ENCODE measurements at places on chromosomes 11 and 22.

DNA sequence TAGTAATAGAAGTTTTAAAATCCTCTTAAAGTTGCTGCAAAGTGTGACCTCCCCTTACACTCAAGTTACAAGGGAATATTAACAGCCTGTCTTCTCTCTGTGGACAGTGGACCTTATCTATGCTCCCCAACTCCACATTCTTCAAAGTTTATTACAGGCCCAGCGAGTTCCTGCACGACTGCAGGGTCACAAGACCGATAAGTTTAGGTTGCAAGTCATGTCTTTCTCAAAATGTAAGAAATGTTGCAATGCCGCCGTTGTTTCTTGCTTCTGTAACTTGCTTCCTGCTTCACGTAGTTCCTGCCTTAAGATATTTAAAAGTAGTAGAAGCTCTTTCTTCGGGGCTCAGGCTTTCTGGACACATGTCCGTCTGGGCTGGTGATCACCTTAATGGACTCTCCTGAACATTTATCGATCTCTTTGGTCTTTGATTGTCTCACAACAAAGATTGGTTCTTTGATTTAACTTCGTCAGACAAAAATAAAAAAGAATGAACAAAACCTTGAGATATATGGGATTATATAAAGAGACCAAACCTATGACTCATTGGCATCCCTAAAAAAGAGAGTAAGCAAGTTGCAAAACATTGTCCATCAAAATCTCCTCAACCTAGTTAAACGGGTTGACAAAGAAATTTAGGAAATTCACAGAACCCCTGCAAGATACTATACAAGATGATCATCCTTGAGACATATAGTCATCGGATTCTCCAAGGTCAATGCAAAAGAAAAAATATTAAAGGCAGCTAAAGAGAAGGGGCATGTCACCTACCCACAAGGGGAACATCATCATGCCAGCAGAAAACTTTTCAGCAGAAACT, 45.4 kb upstream of the GLYAT start:
- no peak for DNase-seq

DNA sequence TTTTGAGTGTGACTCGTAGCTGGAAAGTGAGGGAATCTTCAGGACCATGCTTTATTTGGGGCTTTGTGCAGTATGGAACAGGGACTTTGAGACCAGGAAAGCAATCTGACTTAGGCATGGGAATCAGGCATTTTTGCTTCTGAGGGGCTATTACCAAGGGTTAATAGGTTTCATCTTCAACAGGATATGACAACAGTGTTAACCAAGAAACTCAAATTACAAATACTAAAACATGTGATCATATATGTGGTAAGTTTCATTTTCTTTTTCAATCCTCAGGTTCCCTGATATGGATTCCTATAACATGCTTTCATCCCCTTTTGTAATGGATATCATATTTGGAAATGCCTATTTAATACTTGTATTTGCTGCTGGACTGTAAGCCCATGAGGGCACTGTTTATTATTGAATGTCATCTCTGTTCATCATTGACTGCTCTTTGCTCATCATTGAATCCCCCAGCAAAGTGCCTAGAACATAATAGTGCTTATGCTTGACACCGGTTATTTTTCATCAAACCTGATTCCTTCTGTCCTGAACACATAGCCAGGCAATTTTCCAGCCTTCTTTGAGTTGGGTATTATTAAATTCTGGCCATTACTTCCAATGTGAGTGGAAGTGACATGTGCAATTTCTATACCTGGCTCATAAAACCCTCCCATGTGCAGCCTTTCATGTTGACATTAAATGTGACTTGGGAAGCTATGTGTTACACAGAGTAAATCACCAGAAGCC, 11.0 kb downstream of the OR51E1 start:
- DNase-seq: no peak

GRCh38 chr22:35417606-35418005, 17.7 kb downstream of the MCM5 start:
- no peak for DNase-seq

DNA sequence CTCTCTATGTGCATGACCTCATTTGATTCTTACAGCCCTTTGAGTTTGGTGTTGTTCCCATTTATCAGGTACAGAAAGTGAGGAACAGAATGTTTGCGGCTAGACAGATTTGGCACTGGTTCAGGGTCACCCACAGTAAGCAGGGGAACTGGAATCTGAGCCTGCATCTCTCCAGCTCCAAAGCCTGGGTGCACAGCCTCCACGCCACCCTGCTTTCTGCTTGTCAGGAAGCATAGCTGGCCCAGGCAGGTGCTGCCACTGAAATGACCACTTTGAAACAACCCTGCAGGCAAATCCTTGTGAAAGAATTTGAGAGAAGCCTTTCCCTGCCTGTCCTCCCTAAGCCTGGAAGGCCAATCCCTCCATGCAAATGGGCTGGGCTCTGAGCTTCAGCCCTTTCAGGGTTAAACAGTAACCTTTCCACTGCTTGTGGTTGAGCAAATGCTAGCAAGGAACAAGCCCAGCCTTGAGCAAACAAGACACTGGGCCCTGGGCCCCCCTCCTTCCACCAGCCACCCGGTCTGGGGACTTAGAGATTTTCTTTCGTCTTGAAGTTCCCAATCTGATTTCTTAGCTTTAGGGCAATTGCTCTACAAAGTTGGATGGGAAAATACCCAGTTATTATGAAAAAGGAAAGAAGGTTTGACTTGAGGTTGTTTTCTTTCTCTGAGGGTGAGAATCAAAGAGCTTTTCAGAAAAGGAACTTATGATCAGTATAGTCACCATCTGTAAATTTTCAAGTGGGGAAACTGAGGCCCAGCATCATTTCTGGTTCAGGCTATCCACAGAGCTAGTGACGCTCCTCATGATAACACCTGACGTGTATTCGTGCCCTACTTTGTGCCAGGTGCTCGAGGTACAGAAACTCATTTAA, 19.4 kb downstream of the EHF start:
- peak; percentile 86 for DNase-seq

DNA sequence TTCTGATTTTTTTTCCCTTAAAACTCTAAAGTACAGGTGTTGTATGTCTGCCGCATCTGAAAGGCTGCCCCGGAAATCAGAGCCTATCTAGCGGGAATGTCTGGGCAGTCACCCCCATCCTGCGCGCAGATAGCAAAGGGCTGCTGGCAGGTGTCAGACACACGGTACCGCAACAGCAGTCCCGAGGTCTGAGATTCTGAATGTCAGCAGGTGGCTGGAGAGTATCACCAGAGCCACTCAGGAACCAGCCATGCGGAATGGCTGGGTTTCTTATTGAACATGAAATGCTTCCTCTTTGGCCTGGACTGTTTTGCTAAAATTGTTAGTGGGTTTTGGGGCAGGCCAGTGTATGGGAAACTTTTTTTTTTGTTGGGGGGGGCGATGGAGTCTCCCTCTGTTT, 53.3 kb downstream of the CERK start:
- DNase-seq: no peak

DNA sequence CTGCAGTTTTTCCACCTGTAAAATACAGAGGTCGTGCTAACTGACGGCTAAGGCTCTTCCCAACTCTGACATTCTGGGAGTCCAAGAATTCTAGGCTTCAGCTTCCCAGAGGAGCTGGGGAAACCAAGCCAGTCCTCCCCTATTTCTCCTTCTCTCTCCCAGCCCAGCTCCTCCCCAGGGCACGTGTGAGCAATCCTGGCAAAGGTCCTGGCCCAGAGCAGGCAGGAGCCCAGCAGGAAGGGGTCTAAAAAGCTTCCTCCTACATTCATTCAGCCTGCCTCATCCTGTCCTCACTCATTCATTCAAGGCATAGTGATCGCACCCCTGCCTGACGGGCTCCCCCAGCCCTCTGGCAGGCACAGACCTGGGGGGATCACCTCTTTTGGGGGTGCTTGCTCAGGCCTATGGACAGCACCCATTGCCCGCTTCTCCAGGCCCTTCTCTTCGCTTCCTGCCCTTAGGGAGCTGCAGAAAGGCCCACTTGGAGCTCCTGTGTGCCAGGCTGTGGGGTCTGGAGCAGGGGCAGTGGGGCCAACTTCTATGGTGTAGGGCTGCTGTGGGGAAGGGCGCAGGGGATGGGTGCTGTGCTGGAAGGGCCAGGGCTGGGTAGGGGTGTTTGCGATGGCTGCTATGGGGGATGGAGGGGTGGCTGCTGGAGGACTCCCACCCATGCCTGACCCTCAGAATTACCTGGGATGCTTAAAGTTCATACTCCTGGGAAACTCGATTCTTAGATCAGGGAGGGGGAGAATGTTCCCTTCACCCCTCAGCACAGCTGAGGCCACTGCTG, 9.8 kb downstream of the KCNC1 start:
- DNase-seq: no peak

DNA sequence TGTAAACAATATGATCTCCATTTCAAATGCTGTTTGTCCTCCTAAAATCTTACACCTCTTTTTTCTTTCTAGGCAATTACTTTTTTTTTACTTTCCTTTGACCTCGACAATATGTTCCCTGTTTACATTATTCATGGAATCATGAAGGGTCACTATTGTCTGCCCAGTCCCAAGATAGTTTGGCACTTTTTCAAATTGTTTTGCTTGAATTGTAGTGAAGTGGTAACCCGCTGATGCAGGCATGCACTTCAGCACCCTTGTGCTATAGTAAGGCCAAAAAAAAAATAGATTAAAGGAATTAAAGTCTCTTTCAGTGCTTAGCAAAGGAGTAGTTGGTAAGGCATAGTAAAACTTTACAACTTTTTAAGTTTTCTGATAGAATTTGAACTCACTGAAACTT, 90.9 kb downstream of the PAX6 start:
- DNase-seq: no peak

DNA sequence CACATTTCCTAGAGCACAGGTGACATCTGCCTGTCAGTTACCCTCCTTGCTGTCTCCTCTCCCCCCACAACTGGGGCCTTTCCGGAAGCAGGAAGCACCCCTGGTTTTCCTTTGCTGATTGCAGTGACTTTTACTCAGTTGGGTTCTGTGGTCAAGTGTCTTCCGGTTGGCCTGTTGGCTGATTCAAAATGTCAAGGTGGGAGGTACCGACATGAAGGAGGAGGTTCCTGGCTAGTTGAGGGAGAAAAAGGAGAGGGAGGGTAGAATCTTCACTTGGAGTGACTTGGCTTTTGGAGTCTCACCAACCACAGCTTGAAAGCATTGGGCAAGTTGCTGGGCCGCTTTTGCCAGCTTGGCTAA, 9.3 kb upstream of the ADAMTS15 start:
- no peak for DNase-seq

- DNase-seq: peak; percentile 61
Measured at GRCh38 chr11:44957040-44957515, 6.4 kb upstream of the TP53I11 start.

DNA sequence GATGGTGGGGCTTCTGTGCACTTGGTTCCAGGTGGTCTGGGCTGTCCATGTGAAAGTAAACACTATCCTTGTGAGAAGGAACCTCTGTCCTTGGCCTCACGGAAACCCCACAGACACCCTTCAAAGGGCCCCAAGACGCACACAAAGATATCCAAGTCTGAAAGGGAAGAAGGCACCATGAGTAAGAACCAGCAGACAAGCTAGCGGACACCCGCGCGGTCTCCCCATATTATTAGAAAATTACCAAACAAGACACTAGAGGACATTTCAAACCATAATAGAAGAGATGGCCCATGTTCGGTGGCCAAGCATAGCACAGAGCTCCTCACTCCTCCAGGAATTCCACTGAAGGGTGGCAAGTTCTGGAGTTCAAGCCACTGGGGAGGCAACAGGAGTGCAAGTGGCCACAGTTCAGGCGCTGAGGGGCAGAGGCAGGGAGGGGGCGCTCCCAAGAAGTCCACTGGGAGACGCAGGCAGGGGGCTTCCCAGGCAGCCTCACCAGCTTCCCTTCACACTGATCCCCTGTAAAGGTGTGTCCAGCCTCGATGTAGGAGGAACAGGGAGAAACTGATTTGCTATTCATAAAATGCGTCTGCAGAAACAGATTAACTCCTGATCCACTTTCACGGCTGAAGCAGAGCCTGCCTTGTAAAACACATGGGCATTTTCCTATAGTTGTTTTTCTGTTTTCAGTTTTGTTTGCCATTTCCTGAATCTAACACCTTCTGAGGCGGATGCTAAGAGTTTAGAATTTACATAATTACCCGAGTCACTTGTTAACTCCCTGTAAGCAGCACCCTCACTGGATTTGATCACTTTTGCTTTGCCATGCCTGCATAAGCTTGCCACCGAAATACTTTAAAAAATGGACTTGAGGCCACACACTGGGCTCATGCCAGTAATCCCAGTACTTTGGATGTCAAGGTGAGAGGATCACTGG, 9.1 kb upstream of the PPARA start:
- DNase-seq: no peak

GRCh38 chr11:30406978-30407762, 84.3 kb downstream of the ARL14EP start:
- DNase-seq: peak; percentile 11

DNA sequence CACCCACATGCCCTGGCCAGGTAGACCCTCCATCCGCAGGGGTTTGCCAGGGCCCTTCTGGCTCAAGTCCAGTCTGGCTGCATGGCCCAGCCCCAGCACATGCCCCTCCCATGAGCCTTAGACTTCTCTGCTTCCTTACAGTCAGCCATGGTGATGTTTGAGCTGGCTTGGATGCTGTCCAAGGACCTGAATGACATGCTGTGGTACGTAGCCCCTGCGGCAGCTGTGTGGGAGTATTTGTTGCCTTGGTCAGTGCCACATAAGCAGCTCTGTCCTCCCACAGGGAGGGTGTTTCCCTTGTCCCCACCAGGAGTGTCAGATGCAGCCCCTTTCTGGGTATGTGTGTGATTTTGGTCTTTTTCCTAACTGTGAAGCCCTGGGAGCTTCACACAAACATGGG, 17.5 kb downstream of the CDC45 start:
- no peak for DNase-seq

DNA sequence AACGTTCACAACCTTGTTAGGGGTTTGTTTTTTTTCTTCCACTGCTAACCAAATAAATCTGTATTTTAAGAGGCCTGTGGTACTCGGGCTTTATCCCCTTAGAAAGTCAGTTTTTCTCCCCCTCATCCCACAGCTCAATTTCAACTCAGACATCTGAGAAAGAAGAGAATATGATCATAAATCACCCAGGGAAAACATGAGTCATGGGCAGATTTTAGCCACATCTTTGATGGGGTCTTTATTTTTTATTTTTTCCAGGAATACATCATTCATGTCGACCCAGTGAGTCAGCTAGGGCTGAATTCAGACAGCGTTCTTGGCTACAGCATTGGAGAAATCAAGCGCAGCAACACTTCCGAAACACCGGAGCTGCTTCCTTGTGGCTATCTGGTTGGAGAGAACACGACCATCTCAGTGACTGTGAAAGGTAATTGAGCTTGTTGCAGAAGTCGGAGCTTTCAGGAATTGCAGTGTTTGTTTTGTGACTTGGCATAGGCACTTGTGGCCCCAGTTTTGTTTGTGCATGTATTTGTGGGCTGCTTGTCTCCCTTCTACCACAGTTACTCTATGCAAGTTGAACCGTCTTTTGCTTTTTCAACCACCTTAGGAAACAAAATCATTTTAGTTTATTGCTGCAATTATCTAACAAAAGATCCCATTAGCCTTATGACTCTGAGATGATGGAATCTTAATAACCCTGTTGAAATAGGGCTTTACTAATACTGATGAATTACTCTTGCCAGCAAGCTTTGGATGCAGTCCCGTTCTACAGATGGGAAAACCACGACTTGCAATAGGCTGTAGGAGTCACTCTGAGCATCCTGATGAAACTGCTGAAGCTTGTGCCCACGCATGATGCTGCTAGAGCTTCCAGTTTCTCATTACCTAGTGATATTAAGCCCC, 62.7 kb downstream of the DBX1 start:
- DNase-seq: no peak

- no peak for DNase-seq
Measured at GRCh38 chr11:29317694-29318093, 699.1 kb downstream of the KCNA4 start.

Data from NCI-H526 treated with DMSO at 0.1 percent for 48 hours (cell line).